Activated CD4-positive, alpha-beta T cell treated with anti-CD3 and anti-CD28 coated beads for 1 hour (primary cell): ENCODE measurements at places on chromosomes 11 and 22.

DNA sequence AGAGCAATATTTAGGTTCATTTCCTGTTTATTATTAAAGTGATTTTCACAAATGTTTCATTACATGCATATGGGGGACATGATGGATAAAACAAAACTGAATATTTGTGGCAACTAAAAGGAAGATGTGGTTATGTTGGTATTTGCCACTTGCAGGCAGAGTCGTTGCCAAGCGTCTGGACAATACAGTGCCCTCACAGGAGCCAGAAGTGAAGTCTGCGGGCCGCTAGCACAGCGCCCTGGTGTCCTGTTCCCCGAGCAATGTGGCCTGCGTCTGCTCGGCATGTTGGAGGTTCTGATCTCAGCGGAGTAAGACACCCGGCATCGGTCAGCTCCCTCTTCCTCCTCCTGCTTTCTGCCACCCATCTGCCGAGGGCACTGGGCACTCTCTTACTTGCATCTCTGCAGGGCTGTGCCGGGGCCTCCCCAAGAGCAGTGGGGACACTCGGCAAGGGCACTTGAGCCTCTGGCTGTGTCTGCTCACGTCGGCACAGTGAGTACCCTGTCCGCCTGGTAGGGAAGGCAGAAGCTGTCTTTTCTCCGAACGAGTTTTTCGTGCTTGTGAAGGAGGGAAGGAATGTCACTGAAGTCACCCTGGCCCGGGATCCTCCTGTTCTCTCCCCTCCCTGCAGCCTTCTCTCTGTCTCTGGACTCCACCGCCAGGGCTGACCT lies 10.5 kb upstream of the TTLL12 start:
- DNase-seq = no peak

GRCh38 chr22:44848296-44848741 lies 95.9 kb downstream of the ARHGAP8 start:
- DNase-seq = no peak

DNA sequence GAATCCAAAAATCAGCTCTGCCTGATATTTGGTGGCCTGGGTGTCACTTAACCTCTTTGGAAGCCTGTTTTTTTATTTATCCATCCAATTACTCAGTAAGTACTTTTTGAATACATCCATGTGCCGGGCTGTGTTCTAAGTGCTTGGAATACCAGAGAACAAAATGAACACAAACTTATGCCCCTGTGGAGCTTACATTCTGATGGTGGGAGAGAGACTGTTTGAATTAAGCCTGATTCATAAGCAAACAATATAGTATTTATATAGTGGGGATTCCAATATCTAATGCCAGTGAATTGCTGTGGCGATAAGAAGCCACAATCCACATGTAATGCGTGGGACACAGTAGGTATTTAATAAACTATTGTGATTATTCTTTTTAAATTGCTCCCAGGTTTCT lies 19.4 kb downstream of the KCNJ5 start:
- no peak for DNase-seq

DNA sequence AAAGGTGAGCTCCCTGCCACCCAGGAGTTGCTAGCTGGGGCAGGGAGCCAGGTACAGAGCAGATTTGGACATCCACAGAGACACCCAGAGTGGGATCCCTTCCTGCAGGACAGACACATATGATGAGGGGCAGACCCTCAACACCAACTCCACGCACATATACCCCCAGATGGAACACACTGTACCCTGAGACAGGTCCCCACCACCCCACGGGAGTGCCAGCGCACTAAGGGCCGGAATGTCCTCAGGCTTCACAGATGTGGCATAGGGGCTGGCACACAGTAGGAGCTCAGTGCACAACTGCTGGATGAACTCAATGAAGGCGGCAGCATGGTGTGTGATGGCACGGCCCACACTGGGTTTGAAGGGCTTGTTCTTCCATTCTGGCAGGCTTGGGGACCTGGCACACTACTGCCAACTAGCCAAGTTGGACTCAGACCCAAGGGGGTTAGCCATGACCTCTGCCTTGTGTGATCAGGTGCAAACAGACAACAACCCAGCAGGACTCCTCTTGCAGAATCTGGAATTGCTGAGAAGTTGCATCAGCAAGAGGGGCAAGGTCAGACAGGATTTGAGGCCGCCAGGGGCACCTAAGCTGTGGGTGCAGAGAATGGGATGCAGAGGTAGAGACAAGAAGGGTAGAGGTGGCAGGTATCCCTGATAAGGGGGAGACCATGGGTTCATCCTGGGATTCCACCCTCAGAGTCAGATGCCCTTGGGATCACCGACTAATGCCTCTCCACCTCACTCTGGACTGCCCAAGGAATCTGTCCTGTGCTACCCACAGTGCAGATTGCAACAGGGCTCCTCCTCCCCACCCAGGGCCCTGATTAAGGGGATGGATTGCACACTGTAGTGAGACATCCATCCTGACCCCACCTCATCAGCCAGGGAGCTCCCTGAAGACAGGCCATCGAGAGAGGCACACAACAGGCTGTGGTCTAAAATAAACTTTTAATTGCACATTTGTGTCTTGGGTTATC lies 2.4 kb downstream of the C22orf15 start:
- no peak for DNase-seq

- DNase-seq = no peak
These were observed 188.2 kb downstream of the ST3GAL4 start for GRCh38 chr11:126543691-126544090.

- peak; percentile 53 for DNase-seq
These were observed 454 bp upstream of the OTUB1 start for GRCh38 chr11:63985812-63986155.
